Stimulated activated CD4-positive, alpha-beta T cell treated with anti-CD3 and anti-CD28 coated beads, Interleukin-15, amount 100 ng/mL, for 1 hour (primary cell): ENCODE measurements at places on chromosomes 7 and 10.

- DNase-seq: no peak
These were observed 63.7 kb downstream of the TRUB1 start for GRCh38 chr10:115001506-115002381.

DNA sequence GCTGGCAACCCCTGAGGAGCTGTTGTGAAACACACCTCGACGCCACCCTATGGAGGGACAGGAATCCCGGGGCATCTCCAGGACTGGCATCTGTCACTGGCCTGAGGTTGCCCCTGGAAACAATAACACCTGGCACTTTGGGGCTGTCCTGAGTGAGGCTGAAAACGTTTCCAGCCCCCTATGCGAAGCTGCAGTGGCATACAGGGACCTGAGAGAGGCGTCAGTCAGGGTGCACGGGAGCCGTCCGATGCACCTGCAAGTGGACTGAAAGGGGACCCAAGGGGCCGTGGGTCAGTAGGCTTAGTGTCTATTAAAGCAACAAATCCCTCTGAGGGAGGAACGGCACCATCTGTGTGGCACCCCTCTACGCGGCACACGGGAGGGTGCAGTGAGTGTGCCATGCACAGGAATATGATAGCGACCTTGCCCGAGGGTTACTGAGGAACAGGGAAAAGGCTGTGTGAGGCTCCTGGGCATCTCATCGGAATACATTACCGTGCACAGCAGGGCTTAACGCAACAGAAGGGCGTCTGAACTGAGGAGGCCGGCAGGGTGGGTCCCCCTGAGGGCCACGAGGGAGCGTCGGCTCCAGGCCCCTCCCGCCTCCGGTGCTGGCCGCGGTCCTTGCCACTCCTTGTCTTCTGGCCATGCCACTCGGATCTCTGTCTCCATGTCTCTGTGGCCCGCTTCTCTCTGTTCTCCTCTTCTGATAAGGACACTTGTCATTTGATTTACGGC is 50.4 kb downstream of the FOXL3 start:
- DNase-seq: no peak

DNA sequence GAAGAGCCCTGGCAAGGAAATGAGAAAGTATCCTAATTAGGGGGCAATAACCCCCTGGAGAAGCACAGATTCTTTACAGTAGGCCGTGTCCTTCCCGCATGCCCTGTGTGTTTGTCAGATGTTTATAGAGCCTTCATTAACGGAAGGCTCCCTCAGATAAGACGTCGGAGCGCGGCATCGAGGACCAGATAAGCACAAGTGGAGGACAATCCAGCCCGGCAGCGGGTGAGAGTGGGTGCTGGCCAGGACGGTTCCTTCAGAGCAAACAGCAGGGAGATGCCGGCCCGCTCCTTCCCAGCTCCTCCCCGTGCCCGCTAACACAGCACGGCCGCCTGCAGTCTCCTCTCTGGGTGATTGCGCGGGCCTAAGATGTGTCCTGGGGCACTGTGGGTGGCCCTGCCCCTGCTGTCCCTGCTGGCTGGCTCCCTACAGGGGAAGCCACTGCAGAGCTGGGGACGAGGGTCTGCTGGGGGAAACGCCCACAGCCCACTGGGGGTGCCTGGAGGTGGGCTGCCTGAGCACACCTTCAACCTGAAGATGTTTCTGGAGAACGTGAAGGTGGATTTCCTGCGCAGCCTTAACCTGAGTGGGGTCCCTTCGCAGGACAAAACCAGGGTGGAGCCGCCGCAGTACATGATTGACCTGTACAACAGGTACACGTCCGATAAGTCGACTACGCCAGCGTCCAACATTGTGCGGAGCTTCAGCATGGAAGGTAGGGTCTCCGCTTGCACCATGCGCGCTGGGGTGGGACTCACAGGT is at the start of gene GDF2:
GDF2 (plus strand) TSS at position 155 of the 762 bp plus-strand sequence; CDS start at position 370, 215 bp downstream.
- no peak for DNase-seq

DNA sequence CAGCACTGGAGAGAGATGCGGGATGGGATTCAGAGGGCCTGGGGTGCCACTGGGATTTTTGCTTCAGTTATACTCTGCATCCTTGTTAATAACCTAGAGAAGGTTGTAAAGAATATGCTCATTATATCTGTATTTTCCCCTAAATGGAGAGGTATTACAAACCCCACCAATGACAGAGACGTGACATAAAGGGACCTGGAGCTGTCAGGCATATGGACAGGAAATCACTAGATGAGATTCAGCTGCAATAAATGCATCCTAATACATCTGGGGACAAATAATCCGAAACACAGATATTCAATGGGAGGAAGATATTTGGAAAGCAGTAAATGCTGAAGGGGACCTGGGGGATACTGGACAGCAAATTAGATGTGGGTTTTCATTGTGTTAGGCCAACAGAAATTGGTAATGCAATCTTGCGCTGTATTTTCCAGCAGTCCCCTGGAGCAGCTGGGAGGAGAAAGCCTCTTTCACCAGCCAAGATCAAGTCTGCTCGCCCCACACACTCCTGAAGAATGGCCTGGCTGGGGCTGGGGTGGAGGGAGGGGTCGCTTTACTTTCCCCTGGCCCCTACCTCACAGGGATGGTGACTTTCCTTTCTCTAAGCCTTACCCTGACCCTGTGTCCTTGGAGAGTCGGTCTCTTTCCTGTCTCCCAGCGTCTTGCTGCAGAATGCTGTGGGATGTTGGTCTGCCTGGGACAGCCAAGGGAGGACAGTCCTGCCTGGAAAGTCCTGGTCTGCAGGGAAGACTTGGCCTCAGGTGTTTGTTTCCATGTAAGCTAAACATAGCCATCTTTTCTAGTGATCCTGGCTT is 653.8 kb downstream of the LRMDA start:
- DNase-seq: no peak

DNA sequence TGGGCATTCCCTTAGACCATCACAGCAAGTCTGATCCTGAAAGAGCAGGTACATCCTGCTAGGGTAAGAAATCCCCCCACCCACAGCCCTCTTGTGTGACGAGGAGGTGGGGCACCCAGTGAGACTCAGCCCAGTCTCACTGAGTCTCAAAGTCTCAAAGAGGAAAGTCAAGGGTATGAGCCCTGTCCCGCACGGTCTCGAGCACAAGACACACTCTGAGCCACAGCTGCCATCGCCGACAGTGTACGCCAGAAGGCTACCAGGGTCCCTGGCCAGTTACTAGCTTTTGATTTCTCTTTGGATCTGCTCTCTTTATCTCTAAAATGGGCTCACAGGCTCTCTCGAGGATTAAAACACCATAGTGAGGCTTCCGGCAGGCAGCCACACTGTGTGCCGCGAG is 190.2 kb downstream of the TNS3 start:
- no peak for DNase-seq

GRCh38 chr7:30977896-30978564 is 14.3 kb downstream of the GHRHR start:
- DNase-seq: no peak

DNA sequence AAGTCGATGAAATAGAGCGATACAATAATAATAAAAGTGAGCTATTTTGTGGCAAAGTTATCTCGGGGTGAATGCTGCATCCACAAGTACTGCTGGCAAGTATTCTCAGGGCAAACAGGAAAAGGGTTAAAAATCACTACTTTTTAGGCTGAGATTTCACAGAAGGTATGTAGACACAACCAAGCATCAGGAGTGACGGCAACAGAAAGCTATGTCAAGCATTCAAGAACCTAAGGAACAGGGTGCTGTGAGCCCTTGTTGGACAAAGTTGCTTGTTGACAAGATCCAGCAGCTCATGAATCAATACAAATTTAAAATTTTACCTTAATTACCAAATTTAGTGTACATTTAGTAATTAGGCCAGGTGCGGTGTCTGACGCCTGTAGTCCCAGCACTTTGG is 41.2 kb upstream of the C1QL3 start:
- DNase-seq: no peak

DNA sequence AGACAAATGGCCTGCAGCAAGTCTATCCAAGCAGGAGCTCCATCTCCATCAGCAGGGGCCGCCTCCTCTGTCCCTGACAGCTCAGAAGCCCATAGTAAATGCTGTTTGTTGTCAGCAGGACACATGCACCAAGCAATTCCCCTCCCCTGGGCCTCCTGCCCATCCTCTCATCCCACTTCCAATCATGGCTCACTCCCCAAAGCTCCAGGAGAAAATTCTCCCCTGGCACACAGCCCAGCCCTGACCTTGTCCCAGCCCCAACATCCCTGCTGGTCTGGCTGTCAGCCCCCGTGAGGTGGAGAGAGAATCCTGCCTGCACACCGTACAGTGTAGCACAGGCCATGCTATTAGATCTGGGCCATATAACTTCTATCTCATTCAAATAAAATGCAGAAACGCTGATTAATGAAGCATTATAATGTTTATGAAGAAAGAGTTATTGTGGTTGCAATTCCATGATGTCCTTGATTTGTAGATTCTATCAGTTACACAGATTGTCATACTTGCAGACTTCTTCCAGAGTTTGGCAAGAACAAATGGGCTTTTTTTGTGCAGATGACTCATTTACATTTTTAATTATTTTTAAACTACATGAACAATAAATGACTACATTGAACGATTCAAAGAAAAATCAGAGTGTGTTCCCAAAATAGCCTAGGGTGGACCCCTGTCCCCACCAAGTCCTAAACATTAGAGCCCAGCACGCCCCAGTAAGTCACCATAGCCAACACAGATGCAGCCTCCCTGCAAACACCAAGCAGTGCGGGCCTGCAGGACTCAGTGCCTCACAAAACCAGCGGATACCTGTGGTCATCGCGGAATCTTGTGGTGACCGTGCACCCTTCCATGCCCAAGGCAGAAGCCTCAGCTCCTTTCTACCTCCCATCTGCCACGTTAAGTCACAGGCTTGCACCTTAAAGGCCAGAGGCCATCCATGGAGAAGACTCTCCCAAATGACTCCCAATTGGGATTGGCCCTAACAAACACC is 70.1 kb downstream of the COBL start:
- no peak for DNase-seq

DNA sequence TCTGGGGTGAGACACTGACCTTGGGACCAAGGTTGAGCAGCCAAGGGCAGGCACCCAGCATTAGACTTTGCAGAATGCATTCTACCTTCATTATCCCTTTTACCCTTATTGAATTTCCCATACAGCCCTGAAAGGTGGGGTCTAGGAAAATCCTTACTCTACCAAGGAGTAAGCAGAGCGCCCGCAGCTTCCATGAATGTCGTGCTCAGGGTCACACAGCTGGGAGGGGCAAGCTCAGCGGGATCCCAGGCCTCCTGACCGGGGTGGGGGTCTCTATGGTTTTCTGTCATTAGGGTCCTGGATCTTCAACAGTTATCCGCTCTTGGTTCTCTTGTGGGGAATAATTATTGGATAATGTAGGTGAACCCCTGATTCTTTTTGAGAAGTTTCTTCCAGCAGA is 30.7 kb upstream of the BTBD16 start:
- no peak for DNase-seq

DNA sequence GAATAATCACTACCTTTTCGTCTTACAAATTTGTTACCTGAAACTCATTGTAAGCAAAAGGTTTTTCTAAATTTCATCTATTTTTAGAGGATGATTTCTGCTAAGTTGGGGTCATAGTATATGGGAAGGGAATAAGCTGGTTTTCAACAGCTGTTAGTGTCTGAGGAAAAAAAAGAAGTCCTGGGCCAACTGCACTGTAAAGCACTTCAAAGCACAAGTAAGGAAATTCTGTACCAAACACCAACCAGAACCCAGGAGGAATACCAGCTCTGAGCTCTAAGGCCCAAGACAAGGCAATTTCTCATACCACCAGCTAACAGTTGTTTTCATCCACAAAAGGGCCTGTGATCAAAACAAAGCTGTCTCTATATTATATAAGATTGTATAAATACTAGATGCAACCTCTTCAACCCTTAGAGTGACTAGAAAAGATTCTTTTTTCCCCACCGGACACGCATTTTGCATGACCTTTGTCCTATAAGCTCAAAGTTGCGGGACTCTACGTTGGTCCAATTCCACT is 6.1 kb upstream of the MEOX2 start:
- no peak for DNase-seq

DNA sequence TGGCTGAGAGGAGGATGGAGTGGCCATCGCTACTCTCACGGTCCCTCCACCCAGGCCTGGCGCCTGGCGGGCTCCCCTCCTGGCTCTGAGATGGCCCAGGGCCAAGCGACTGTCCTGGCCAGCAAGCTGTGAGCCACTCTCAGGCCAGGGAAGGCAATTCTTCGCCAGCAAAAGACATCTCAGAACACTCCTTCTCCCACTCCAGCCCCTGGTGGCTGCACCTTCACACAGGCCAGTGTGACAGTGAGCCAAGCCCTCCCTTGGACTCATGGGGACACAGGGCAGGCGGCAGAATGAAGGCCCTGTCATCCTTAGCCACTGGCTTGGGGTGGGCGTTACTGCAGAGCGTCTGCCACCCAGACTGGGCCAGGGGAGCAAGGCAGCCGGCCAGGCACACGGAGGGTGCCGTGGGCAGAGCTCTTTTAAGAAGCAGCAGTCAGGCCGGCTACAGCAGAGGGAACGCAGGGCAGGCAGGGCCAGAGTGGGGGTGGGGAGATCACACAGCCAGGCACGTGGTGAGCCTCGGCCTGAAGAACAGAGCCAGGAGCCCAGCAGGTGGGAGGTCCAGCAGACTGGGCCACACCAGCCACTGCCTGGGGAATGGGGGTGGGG is 14.4 kb downstream of the STK32C start:
- no peak for DNase-seq

DNA sequence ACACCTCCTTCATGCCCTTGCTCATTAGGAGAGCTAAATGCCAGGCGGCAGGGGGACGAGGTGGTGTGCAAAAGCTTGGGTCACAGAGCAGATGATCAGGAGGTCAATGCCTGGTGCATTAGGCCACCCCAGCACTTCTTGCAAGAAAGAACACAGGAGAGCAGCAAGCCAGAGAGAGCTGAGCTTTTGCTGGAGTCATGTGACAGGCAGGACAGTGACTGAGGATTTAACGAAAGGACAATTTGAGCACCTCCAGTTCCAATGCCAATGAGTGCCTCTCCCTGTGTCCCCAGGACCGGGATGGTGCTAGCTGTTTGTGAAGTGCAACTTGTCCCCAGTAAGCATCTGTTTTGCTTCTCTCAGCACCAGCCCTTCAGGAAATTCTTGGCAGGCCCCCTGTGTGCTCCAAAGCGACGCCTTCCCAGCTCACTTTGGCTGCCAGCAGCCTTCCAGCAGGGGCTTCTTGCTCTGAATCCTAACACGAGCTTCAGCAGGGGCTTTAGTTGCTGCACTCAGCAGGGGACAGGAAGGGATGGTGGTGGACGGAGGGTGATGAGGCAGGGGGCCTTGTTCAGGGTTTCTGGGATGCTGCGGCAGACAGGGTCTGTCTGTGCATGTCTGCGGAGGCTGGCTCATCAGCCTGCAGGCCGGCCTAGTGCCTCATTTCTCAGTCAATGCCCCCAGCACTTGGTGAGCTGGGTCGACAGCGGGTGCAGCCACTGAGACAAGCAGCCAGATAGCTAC is 368.1 kb downstream of the RPS24 start:
- no peak for DNase-seq
